Fibroblast of skin of right quadriceps (primary cell): ENCODE measurements at places on chromosomes 5 and 9.
A peak's percentile ranks its signal among the peaks of the same experiment; 100 is the strongest.

DNA sequence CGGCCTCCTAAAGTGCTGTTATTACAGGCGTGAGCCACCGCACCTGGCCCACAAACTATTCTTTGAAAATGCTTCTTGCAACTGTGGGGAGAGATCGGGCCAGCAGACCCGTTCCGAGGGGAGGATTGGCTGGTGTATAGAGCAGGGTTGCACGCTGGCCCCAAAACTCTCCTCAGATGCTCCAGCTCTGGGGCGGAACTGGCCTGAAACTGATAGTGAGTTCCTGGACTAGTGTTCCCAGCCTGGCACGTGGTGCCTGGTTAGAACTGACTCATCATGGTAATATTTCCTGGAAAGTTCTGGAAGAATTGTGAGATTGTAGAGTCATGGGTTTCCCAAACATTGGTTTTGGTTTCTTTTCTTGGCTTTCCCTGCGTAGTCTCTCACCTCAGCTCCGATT, 120.5 kb downstream of the FBXL7 start:
- peak; percentile 83 for DNase-seq

DNA sequence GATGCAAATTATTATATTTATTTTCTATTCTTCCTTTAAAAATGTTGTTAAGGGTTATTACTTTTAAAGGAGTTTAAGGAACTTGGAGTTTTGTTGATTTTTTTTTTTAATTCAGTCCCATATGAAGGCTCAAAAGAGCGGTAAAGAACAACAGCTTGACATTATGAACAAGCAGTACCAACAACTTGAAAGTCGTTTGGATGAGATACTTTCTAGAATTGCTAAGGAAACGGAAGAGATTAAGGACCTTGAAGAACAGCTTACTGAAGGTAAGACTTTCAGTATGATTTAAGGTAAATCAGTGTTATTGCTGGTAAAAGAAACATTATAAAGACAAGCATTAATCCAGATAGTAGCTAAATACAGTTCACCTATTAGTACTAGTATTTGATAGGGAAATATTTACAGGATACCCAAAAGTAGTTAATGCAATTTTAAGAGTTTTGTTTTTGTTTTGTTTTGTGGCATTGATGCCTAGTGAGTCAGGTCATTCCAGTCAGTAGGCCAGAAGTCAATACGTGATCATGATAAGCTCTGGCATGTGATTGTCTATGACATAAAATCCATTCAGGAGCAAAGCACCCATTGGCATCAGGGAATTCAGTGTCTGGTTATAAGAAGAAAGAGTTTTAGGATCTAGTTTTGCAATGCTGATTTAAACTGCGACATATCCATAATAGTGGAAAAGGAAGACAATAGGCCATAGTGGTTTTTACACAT, 49.2 kb downstream of the CNTRL start:
- no peak for DNase-seq

- no peak for DNase-seq
Measured at GRCh38 chr5:168002116-168002515, 289.3 kb upstream of the WWC1 start.

- no peak for DNase-seq
Measured at GRCh38 chr5:77146896-77147295, 59.8 kb upstream of the ZBED3 start.

- DNase-seq: no peak
Measured at GRCh38 chr9:111632695-111633388, 1.7 kb downstream of the DNAJC25 start.

- peak; percentile 76 for DNase-seq
Measured at GRCh38 chr5:124963236-124963919, 216.9 kb upstream of the ZNF608 start.

GRCh38 chr5:76257897-76258296, 145.2 kb upstream of the IQGAP2 start:
- no peak for DNase-seq

DNA sequence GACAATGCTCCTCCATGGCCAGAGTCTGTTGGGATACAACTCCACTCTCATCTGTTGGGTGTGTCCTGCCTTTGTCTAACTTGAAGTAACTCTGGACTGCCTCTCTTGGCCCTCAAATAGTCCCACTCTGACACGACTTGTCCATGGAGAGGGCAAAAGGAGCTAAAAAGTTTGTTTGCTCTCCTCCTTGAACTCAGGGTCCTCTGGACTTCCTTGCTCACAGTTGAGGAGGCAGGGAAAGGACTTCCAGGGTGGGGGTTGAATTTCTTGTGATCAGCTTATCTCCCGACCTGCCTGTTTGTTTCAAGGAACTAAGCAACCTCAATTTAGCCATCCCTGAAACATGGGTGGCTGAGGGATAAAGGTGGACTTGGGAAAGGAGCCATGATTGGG, 11.7 kb downstream of the DNAJB5 start:
- no peak for DNase-seq
